ENCODE measurements at places on chromosomes 7 and 10.

- no peak for DNase-seq
Observed at GRCh38 chr7:12586271-12586670, 15.8 kb downstream of the SCIN start.

DNA sequence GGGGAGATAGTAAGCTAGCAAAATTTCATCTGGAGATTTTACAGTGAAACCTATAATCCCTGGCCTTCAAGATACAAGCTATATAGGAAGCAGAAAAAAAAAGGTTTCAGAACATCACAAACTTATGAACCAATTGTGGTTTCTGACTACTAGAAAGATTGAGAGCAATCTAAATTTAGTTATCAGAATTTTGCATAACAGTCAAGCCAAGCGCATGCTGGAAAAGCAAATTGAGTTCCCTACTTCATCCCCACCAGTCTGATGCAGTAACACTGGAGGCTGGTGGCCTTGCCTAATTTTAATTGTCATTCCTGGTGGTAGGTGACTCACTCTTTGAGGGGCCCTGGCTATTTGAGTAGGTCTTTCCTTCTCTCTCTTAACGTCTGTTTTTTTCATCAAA, 46.3 kb upstream of the ELMO1 start:
- DNase-seq, result no peak

- DNase-seq, result no peak
Observed at GRCh38 chr10:11373717-11374171, 237.7 kb downstream of the USP6NL start.

DNA sequence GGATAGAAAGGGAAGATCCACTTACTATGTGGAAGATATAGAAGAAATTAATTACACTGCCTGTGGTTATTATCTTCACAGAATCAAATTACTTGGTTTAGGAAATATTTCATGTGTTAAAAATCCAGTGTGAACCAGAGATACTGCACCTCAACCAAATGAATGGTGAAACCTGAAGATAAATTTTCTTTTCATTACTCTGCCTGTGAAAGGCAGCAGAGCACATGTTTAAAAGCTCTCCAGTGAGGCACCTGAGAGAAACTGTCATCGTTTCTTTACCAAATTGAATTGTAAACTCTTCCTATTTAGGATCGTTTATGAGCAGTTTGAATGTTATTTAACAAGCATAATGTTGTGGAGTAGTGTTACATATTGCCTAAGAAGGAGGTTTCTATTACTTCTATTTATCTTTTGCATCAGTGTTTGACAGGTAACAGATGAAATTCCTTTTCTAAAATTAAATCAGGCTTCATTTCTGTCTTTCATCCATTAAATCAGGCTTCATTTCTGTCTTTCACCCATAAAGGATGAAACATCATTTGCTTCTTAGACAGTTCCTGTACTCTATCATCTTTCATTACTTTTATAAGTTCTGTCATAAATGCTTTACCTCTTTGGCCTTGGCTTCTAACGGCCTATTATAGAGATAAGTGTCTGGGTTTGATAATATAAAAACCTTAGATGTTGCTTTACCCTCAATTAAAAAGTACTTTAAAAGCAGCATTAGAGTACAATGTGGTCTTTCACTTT, 266.6 kb downstream of the NXPH1 start:
- no peak for DNase-seq

- DNase-seq, result no peak
Observed at GRCh38 chr7:156935250-156935649, 14.3 kb upstream of the NOM1 start.

GRCh38 chr10:96089670-96090462, 40.2 kb upstream of the ZNF518A start:
- DNase-seq, result peak; percentile 42

DNA sequence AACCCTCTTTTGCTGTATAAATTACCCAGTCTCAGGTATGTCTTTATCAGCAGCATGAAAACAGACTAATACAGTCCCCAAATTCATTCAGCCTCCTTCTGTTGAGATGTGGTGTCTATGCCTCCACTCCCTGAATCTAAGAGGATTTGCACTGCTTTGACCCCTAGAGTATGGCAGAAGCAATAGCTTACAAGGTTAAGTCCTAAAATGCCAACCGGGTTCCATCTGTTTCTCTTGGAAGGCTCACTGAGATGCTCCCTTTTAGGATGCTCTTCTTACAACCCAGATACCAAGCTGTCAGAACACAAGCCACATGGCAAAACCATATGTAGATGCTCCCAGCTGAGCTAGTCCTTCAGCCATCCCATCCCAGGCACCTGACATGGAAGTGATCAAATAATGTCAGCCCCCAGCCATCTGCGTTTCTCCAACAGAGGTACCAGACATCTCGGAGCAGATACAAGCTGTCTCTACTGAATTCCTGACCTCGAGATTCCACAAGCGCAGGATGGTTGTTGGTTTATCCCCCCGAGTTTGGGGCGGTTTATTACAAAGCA, 20.2 kb downstream of the CALN1 start:
- no peak for DNase-seq

GRCh38 chr10:132914732-132915131, 27.6 kb downstream of the CFAP46 start:
- DNase-seq, result no peak

GRCh38 chr7:120064565-120064964, 208.4 kb upstream of the KCND2 start:
- DNase-seq, result no peak

DNA sequence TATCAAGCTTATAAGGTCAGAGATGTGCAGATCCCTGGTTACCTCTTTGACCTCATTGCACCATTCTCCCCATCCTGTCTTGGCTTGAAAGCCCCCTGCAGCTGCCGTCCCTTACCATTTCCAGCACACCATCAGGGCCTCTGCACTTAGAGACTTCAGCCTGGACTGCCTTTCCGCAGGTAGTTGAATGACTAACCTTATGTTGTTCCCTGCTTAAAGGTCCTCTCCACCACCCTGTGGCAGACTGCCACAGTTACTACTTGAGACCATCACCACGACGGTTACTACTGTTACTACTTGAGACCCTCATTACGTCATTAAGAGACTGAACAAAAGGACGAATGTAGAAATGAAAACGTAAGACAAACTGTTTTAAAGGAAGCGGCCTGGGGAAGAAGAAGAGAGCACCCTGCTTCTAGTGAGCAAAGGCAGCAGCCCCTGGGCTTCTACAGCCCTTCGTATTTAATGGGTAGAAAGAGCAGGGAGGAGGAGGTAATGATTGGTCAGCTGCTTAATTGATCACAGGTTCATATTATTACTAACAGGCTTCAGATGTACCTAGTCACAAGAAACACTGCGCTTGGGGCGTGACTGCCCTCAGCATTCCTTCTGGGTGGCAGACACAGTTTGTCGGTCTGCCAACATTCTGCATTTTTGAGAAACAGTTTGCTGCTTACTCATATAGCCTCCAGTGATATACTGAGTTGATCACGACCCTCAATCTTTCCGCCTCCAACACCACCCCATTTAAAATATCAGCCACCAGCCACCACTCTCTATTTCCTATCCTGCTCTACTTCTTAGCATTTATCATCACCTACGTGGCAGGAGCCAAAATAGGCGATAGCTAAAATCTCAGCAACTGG, 74.1 kb upstream of the PARD3 start:
- DNase-seq, result no peak

DNA sequence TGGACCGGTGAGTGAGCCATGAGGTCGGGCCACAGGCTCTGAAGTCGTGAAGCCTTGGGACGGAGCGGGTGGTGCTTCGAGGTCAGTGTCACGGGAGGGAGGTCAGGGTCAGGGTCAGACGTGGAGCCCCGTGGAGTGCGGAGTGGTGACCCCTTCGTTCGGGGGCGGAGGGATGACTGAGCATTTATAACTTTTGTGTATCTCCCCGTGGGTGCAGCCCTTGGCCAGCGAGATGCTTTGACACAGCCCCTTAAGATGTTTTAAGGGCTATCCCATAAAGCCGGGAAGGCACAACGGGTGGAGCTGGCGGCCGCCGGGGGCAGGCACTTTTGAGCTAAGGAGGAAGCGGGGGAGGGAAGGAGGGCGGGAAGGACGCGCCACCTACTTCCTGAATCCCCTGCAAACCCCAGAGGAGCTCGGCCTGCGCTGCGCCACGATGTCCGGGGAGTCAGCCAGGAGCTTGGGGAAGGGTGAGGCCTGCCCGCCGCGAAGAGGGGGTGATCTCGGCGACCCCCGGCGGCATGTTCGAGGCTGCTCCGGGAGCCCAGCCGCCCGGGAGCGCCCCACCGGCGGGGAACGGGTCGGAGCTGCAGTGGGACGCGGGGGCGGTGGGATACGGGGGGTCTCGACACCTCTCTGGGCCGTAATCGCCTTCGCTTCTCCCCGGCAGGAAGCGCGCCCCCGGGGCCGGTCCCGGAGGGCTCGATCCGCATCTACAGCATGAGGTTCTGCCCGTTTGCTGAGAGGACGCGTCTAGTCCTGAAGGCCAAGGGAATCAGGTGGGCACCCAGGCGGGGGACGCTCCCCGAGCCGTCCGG, at the start of gene GSTO1:
GSTO1 (plus strand) TSS at position 400 of the 818 bp plus-strand sequence; CDS start at position 437, 37 bp downstream.
- no peak for DNase-seq

DNA sequence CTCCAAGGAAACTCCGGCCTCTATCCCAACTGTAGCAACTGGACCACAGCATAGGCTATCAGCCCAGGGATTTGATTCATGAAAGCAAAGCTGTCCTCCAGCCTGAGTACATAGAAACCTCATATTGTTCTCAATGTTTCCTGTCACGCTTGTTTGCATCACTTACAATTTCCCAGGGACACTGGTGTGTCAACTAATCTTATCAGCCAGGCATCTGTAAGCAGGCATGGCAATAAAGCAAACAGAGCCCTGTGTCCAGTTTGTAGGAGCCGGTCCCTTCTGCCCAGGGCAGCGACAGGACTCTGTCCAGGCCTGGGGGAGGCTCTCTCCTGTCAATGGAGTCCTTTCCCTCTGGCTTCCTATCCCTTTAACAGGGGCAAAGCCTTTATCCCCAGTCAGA, 23.0 kb upstream of the CDHR3 start:
- no peak for DNase-seq
